ENCODE measurements at places on chromosomes 7 and 10.

DNA sequence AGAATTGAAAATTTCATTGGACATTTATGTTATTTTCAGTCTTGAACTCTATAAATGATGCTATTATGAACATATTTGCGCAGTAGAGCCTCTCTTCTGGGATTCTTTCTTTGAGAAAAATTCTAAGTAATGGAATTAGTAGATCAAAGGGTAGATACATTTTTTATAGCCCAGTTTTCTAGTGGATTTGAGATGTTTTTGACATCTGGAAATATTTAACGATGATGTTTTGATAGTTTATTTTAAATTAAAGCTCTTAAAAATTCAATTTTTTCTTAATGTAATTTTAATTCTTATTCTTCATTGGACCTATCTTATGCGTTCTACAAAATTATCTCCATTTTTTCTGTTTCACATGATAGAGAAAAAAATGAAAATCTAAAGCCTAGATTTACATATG, 103.0 kb downstream of the ADAM22 start:
- DNase-seq: no peak

- DNase-seq: no peak
Measured at GRCh38 chr7:411677-412312, 107.9 kb downstream of the PDGFA start.

DNA sequence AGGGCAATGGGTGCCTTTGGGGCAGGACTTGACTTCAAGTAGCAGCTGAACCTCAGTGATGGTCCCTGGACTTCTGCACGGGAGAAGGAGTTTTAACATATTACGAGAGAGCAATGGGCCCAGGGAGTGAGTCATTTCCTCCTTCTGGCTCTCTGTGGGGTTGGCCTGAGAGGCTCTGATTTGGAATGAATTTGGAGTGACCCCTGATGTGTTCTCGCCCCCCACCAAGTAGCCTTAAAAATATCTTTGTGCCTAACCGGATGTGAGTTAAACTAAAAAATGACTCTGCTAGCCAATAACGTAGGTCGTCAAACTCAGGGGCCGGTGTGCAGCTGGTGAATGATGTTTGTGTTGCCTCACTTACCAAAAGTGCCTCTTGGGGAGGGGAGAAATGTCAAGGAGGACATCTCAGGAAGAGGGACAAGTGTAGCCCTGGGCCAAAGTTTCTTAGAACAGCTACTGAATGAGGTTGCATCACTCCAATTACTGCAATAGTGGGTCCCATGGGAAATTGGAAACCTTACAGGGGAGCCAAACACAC, 656.6 kb downstream of the INHBA start:
- no peak for DNase-seq

DNA sequence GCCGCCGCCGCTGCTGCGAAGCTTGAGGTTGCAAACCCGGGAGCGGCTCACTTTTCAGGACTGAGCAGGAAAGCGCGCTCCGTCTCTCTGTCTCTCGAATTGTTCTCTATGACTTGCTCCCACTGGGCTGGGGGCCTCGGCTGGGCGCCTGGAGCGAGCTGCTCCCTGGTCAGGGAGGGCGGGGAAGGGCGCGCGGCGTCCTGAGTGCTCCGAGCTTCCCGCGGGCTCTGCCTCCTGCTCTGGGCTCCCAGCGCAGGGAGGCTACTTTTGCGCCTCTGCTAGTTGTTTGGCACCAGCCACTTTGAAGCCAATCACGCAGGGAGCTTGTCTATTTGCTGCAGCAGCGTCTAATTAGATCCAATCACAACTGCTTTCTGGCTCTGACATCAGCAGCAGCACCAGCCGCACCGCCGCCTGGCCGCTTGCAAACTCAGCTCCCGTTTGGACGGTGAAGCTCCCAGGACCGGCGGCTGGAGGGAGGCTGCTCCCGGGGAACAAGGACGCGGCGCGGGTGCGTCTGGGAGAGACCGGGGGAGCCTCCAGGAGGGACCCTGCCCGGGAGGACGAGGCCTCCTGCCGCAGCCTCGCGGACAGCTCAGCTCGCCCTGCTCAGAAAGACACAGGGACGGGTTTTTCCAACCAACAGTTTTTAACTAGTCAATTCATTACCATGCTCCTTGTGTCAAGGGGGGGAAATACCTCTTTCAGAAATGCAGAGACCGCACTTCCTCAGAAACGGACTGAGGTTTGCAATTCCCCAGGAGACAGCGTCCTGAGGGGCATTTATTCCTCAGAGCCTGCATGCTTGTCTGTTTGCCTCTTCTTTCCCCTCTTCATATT, at the start of gene ADARB2:
TSS of gene ADARB2 (minus strand) at position 304 of the 840 bp plus-strand sequence.
- no peak for DNase-seq

DNA sequence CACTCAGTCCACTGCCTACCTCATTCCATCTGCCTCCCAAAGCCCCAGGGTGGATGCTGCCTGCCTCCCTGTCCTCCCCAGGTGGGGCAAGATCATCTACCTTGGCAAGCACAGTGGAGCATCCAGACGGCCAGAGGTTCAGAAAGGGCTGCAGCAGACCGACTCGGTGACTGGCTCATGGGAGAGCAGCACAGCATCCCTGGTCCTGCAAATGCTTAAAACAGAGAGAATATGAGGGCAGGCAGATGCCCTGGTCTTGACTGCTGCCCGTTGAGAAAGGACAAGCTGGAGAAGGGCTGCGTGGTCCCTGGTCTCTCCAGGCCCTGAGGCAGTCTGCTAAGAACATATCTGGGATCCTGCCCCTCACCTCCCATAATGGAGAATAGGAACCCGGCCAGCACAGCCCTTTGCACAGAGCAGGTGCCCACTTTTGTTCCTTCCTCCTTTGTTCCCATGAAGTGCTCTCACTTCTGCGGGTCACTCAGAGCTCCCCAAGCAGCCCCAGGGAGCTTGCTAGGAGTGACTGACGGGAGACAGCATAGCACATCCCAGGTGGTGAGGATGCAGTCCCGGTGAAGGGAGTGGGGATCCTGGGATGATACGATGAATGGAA, 1.4 kb downstream of the HPS1 start:
- DNase-seq: no peak
